Stimulated activated CD4-positive, alpha-beta T cell treated with anti-CD3 and anti-CD28 coated beads, Interleukin-4, amount 100 ng/mL, for 48 hours (primary cell): ENCODE measurements at places on chromosomes 16 and 17.

- DNase-seq, result no peak
Measured at GRCh38 chr17:42179335-42179734, 1.6 kb downstream of the KCNH4 start.

GRCh38 chr17:69609473-69610305 lies 195.2 kb downstream of the MAP2K6 start:
- DNase-seq, result no peak

- DNase-seq, result no peak
Measured at GRCh38 chr17:82848022-82848592, 8.3 kb upstream of the ZNF750 start.

DNA sequence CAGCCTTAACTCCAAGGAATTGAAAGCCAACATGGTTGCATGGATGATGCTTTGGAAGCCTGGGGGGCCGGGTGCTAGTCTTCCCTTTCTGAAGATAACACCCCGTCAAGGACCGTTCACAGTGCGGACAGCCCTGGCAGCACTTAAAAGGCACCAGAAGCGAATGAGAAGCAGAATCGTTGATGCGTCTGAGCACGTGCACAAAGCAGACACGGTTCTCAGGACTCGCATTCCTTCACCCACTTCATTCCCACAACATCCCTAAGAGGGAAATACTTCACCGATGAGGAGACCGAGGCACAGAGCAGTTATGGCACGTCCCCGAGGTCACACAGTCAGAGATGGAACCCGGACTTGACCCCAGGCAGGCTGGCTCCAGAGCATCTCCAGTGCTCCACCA lies 14.2 kb downstream of the TRPV1 start:
- DNase-seq, result no peak

DNA sequence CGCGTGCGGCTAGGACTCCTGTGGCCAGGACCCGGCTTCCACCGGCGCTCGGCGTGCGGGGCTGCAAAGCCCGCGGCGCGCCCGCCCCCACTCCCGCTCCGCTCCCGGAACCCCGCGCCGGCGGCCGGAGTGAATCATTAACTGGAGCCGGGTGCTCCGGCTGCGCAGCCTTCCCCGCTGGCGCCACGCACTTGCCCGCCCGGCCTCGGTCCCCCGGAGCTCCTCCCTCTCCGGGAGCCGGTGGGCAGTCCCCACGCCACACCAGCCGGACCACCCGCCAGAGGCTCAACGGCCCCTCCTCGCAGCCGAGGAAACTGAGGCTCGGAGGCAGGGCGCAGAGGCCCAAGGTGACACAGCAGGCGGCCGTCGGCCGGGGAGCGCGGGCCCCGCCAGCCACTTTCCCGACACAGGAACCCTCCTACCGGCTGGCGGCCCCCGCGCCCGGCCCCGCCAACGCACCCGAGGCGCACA lies 580 bp downstream of the BCAR1 start:
- DNase-seq, result no peak

DNA sequence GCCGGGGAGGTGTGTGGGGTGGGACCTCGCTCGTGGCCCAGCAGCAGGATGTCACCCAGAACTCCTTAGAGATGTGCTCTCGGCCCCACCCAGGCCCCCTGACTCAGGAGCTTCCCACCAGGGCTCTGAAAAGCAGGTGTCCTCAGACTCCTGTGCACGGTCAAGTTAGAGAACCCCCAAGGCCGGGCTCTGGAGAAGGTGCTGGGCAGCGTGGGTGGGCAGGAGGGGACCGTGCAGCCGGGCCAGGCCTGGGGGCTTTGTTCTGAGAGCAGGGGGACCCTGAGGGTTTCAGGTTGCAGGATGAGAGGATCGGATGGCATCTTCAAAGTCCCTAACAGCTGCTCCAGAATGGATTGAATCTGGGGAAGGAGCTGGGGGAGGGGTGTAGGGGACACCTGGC lies 164.4 kb upstream of the CIBAR2 start:
- DNase-seq, result no peak

GRCh38 chr16:76311260-76311659 lies 34.1 kb downstream of the CNTNAP4 start:
- DNase-seq, result no peak

- DNase-seq, result no peak
Measured at GRCh38 chr16:4212211-4212933, 29.5 kb downstream of the SRL start.

- no peak for DNase-seq
Measured at GRCh38 chr17:55760643-55761355, 9.9 kb downstream of the PCTP start.

DNA sequence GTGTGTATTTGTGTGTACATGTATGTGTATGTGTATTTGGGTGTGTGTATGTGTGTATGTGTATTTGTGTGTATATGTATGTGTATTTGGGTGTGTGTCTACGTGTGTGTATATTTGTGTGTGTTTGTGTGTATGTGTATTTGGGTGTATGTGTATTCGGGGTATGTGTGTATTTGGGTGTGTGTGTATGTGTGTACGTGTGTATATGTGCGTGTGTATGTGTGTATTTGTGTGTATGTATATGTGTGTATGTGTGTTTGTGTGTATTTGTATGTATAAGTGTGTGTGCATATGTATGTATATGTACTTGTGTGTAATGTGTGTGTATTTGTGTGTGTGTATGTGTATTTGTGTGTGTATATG lies 62.0 kb downstream of the HAPSTR1 start:
- DNase-seq, result no peak

DNA sequence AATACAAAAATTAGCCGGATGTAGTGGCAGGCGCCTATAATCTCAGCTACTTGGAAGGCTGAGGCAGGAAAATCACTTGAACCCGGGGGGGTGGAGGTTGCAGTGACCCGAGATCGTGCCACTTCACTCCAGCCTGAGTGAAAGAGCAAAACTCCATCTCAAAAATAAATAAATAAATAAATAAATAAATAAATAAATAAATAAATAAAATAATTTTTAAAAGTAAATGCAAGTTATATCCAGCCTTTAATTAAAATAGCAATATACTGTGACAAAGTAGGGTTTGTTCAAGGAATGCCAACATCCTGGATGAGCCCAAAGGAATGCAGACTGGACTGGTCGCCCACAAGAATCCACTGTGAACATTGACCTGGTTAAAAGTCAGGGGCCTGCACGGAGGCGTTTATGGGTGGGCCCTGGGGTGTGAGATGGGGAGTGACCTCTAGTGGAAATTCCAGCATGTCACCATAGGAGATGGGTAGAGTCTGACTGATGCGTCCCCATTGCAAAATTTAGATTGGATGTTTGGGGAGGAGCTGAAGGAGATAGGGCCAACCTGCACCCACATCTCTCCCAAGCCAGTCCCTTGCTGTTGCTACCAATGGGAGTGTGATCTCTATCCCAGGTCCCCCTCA lies 9.7 kb upstream of the PIK3R5 start:
- no peak for DNase-seq

- no peak for DNase-seq
Measured at GRCh38 chr16:60729051-60729450, 1307.2 kb downstream of the CDH8 start.

DNA sequence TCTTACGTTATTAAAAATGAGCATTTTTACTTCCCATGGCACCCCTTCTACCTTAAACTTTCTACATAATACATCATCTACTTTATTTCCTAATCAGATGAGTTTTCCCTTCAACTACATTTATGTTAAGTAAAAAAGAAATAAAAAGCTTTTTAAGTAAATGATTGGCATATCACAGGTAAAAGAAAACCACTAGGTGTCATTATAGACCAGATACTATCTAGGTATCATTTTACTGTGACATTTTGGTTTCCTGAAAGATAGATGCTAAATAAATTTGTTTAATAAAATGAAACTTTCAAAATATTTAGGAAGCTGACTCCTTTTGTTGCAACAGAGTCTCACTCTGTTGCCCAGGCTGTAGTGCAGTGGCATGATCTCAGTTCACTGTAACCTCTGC lies 3.8 kb upstream of the CMTM1 start:
- DNase-seq, result no peak

DNA sequence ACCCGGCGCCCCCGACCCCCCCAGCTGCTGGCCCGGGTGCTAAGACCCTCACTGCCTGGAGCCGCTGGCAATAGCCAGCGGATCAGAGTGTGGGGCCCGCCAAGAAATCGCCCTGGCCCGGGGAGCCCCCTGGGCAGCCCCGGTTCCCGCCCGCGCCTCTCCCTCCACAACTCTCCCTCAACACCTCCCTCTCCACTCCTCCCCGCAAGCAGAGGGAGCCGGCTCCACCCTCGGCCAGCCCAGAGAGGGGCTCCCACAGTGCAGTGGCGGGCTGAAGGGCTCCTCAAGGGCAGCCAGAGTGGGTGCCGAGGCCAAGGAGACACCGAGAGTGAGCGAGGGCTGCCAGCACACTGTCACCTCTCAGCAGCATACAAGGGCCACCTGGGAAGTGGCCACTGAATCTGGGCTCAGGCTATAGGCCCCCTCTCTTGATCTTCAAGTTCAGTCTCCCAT lies 385.5 kb downstream of the SEC14L1 start:
- no peak for DNase-seq

GRCh38 chr17:64240741-64241347 lies 22.2 kb downstream of the TEX2 start:
- DNase-seq, result no peak

DNA sequence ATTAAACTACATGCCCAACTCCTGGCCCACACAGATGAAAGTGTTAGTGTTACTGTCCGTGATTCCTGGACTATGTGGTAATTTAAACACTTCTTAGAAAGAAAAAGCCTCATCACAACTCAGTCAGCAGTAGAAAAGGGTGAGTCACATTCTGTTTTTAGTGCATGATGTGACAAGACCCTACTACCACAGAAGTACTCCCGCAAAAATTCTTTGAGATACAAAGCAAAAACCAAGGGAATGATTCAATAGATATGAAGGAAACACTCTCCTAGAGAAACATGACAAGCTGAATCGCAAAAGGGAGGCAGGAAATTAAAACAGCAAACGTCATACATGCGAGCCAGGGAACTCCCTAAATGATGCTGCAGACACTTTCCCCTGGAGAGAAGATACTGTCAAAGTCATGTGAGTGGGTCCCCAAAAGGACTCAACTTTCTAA lies 14.4 kb downstream of the SNN start:
- DNase-seq, result no peak

- DNase-seq, result no peak
Measured at GRCh38 chr17:31798205-31798724, 60.8 kb downstream of the COPRS start.

- DNase-seq, result no peak
Measured at GRCh38 chr16:2244301-2244700, 7.1 kb downstream of the ECI1 start.

DNA sequence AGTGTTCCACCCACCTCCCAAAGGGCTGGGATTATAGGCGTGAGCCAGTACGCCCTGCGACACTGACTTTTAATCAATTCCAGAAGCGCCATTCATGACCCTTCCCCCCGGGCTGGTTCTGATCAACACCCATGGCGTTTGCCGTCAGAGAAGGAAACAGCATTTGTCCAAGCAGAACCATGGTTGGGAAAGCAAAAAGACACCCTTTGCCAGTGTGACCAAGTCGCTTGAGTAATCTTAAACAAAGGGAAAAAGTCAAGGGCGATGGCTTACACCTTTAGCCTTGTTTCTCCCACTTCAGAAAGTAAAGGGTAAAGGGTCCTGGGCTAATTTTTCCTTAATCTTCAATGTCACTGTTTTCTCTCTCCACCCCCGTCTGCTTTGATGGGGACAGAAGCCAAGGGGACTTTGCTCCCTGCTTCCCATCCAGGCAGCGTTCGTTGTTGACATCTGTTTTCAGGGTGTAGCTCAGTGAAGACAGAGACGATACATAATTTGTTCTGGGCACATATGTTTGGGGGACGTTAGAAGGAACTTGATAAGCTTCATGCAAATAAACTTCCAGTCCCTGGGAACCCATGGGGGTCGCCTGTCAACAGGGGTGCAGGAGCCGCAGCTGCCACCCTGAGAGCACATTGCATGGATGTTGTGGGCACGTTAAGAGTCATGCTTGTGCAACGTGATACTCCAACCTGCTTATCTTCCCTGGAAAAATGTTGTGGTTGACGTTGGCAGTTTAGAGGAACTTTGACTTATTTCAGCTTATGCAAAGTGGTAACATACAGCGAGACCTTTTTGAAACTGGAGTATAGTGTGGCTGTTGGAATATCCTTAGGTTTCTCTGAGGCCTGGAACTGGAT lies 50.6 kb upstream of the TANGO6 start:
- no peak for DNase-seq

GRCh38 chr16:49822649-49823370 lies 33.1 kb downstream of the ZNF423 start:
- no peak for DNase-seq

- DNase-seq, result no peak
Measured at GRCh38 chr16:50252082-50252611, 14.2 kb upstream of the ADCY7 start.

- DNase-seq, result no peak
Measured at GRCh38 chr16:62100651-62101050, 64.4 kb upstream of the CDH8 start.

DNA sequence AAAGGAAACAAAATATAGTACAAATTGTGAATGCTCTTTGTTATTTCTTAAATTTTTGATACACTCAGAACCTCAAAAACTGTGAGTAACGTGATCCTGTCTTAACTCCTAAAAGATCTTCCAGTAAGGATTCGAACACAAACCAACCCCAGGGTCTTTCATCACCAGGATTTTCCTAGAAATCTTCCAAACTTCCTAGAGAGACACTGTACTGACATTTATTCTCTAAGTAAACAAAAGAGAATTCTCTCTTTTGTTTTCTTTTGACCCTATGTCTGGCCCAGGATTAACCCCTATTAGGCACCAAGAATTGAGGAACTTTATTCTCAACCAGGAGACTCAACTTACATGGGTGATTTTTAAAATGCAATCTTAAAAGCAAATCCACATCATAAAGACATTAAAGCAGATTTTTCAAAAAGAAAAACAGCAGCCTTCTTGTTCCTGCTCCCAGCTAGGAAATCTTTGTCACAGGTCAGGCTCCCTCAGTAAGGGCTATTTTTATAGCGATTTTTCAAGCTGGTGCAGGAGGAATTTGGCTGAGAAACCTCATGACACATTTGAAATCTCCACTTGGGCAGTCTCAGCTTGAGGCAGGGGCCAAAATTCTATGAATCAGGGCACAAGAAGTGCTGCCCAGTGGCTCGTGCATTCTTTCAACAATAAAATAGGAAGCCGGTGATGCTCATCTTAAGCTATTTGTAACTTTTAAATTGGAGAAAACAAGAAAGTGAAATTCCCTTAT lies 6.2 kb upstream of the SMG1 start:
- no peak for DNase-seq

GRCh38 chr17:76485569-76485968 lies 15.7 kb downstream of the RHBDF2 start:
- DNase-seq, result no peak

- DNase-seq, result no peak
Measured at GRCh38 chr16:82819286-82819685, 192.5 kb downstream of the CDH13 start.

DNA sequence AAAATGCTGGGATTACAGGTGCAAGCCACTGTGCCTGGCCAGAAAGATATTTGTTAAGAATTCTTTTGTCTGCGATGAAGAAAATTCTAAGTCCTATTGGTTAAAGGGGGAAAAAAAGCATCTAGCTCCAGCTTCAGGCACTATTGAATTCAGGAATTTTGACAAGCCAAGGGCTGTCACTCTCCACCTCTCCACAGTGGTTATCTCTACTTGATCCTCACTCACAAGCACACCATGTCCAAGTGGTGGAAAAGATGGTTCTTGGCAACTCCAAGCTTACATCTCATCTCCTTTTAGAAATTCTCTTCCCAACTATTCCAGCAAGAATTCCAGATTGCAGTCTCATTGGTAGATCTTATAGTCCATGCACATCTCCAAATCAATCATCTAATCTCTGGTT lies 7.1 kb downstream of the RBFOX1 start:
- no peak for DNase-seq

- DNase-seq, result no peak
Measured at GRCh38 chr16:14372471-14372870, 257.6 kb downstream of the PARN start.

GRCh38 chr17:73179878-73180277 lies 13.0 kb upstream of the COG1 start:
- DNase-seq, result no peak
